ENCODE measurements at places on chromosomes 13 and 19. TPM values are rescaled to one million over a fixed set of nuclear protein-coding genes. Genes with fewer than 3 reads are reported as not detected.
A peak's percentile ranks its signal among the peaks of the same experiment; 100 is the strongest.

The FGF14 gene
- total RNA-seq: 0.13 TPM

The THSD1 gene
- 346 TPM for total RNA-seq

DNA sequence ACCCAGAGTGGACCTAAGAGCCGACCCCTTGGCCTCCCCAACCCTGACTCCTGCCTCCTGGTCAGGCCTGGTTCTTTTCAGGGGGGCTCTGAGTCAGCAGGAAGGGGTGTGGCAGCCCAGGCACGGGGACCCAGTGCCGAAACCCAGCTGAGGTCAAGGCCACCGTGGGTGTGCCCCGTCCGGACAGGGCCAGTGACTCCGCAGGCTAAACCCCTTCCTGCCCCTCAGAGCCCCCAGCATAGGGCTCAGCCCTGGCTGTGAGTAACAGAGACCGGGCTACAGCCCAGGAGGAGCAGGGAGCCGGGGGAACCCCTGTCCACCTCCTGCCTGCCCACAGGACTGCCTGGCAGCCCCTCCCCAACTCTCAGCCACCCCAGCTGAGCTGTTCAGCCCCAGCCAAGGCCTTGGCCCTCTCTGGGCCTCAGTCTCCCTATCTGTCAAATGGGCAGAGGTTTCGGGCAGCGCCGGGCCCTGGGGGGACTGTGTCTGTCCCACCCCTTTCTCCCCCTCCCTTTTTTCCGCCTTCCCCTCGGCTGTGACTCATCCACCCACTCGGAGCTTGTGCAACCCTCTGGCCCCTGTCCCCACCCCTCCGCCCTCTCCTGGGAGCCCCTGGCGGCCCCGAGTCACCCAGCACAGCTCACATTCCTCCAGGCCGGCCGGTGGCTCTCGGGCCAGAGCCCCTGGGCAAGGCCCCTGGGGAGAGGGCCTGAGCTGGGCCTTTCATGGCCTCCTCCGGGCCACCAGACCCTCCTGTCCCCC, 8.6 kb downstream of the ZBTB7A start:
- no peak for DNase-seq

- DNase-seq: no peak
Observed at GRCh38 chr19:5079071-5079774, 110.3 kb downstream of the KDM4B start.

DNA sequence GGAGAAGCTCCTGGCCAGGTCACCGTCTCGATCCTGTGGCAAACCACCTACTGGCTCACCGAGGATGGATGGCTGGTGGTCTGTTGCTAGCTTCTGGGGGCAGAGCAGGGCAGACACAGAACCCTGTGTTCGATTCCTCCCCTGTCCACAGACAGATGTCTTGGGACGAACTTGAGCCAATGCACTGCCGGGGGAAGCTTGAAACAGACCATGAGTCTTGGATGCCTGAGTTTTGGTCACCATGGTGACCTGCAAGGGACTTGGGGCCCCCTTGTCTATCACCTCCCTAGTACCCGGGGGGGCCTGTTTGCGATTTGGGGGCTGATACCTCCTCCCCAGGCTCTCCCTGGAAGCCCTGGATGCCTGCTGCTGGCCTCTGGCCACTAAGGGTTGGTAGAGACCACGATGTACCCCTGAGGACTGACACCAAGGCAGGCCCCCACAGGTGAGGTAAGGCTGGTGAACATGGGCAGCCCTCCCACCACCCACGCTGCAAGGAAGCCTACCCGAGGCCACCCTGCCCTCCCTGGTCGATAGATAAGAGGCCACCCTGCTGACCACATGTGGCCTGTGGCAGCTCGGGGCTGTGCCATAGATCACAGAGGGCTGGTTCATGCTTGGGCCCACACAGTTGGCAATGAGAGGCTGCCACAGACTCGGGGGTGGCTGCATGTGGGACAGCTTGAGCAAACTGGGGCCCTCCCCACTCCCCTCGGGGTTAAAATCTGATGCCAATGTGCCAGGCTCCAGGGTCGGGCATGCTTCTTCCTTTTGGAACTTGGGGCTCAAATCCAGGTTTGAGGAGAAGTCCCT, 10.7 kb downstream of the IQCN start:
- no peak for DNase-seq

DNA sequence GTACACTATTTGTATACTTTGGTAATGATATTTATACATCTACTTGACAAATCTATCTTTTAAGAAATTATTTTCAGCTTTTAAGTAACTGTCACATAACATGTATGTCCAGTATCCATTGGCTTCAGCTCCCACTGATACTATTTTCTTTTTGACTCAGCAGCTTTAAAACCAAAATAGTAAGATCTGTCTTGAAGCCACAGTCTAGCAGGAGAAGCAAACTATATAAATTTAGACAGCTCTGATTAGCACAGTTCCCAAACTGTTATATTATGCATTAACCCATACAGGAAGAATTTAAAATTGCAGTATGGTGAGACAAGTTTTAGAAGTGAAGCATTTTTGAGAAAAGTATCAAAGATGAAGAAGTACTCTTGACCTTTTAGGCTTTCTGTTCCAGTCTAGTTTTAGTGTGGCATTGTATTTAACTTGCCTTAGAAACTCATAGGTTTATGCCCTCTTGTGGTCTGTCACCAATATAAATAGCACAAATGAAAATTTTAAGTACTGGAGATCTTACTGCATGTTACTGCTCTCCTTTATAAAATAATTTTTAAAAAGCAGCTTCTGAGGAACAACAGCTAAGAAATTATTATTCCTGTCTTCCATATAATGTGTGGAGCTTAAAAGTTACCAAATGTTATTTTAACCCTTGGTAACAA, 24.7 kb downstream of the URI1 start:
- no peak for DNase-seq

The IGFL1 gene
- total RNA-seq: not detected

DNA sequence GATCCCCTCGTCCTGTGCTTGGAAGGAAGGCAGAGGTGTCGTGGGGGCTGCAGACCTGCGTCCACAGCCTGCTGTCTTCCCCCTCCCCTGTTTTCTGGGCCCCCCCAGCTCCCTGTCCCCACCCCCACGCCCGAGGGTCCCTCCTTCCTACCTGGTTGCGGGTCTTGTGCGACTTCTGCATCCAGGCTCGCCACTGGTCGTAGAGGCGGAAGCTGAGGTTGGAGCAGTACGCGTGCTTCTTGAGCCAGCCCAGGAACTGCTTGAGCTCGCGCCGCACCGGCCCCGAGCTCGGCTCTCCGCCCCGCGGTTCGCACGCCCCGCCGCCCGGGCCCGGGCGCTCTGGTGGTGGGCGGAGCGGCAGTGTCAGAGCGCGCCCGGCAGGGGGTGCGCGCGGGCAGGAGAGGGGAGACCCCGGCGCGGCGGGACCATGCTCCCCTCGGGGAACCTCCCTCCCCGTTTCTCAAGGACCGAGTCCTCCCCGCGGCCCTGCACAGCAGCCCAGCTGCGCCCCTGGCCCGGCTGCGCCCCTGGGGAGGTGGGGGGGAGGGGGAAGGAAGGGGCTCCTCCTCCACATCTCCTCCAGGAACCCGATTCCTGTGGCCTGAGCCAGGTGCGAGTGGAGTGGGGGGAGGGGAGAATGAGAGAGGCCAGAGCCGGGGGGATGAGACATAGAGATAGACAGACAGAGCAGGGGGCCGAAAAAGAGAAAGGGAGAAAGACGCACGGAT, 5.7 kb downstream of the REX1BD start:
- peak; percentile 85 for DNase-seq

DNA sequence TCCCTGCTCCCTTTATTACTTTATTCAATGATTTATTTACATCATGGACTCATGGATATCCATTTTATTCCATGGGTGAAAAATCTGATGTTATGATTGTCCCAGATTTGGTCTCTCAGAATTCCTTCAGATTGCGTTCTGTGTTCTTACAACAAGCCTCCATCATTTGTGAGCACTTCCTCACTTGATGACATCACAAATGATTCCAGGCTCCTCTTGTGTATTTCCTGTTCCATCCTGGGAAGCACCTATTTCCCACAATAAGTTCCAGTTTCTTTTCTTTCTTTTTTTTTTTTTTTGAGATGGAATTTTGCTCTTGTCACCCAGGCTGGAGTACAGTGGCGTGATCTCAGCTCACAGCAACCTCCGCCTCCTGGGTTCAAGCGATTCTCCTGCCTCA, 6.7 kb downstream of the ACP7 start:
- DNase-seq: no peak

- no peak for DNase-seq
Observed at GRCh38 chr19:14103310-14103709, 12.8 kb upstream of the SAMD1 start.

The CACNG7 gene
- 0.51 TPM for total RNA-seq

The SMIM44 gene
- not detected for total RNA-seq

- no peak for DNase-seq
Observed at GRCh38 chr19:30171795-30172612, 200.2 kb upstream of the ZNF536 start.

The SLITRK5 gene
- total RNA-seq: 0.08 TPM

DNA sequence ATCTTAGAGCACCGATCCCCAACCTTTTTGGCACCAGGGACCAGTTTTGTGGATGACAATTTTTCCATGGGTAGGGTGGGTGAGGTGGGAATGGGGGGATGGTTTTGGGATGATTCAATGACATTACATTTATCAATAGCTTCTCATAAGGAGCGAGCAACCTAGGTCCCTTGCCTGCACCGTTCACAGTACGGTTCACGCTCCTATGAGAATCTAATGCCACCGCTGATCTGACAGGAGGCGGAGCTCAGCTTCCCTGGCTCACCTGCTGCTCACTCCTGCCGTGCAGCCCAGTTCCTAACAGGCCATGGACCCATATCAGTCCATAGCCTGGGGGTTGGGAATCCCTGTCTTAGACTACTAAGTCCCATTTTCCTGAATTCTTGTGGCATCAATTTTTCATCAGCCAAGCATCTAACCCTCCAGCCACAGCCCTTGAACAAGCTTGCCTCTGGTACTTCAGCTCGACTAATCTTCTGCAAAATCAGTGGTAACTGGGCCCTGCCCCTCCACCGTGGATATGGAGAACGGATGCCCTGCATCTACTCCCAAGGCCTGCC, 37.0 kb upstream of the MAP3K10 start:
- DNase-seq: no peak

The IGFL2 gene
- not detected for total RNA-seq

DNA sequence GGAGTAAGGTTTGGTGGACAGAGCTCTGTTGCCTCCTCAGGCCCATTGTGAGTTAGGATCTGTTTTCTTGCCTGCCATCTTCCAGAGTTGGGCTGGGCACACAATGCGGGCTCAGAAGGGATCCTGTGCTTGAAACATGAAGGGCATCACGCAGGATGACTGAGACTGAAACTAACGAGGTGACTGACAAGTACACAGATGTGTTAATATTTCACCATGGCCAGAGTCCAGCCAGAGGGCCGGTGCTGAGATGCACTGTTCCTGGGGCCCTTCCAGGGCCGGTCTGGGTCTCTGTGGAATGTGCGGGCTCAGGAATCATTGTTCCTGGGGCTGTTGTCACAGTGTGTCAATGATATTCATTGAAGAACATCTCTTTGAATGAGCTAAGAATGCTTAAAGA, 163.7 kb downstream of the URI1 start:
- DNase-seq: no peak

The GIPR gene
- total RNA-seq: 1.6 TPM

The MBD3L3 gene
- total RNA-seq: not detected

- no peak for DNase-seq
Observed at GRCh38 chr13:113918580-113918979, 54.7 kb upstream of the GAS6 start.

The ASPDH gene
- not detected for total RNA-seq

GRCh38 chr19:40332669-40333068, 15.5 kb downstream of the C19orf47 start:
- DNase-seq: no peak

GRCh38 chr19:39236527-39236926, 8.3 kb downstream of the IFNL3 start:
- DNase-seq: no peak

DNA sequence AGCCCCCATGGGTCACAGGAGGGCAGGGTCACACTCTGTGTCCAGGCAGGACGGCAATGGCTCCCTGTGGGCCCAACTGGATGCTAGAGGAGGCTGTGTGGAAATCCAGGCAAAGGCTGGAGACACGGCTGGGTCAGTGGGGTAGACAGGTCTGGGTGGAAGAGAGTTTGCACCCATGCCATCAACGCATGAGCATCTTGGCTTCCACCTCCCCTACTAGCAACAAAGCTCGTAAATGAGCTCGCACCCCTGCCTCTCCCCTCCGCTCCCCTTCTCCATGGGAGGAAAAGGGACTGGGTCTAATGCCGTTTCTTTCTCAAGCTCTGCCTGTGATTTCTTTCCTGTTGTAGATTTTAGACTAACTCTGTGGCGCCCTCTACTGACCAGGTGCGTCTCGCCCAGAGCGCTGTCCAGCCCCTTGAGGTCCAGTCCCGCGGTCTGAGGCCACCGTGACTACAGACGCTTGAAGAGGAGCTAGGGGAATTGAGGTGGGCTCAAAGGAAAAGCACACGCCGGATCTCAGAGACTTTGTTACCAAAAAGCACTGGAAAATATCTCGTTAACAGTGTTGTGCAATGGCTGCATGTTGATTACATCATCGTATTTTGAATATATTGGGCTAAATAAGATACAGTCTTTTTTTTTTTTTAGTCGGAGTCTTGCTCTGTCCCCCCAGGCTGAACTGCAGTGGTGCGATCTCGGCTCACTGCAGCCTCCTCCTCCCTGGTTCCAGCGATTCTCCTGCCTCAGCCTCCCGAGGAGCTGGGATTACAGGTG, 50.7 kb upstream of the USP29 start:
- no peak for DNase-seq

The CYP2A7 gene
- not detected for total RNA-seq

- no peak for DNase-seq
Observed at GRCh38 chr19:45469945-45470761, 2.4 kb downstream of the FOSB start.
